ENCODE measurements at places on chromosomes 16 and 17. TPM values are rescaled to one million over a fixed set of nuclear protein-coding genes. Genes with fewer than 3 reads are reported as not detected.

DNA sequence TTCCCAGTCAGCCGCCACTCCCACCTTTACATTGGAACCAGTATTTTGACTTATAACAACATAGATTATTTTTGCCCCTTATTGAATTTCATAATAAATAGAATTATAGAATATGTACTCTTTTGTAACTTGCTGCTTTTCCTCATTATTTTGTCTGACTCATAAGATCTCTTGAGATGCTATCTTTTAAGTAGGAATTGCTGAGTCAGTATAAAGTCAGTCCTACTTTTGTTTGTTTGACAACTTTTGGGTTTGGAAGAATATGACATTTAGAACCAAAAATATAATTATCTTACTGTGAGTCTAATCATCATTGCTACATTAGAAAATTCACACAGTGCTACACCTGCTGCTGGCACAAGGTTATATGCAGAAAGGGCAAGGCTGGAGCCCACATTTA lies 69.7 kb downstream of the STXBP4 start:
- no peak for DNase-seq

Gene OR2C1
- total RNA-seq, result 3.6 TPM

Gene SCGB1C2
- total RNA-seq, result not detected

DNA sequence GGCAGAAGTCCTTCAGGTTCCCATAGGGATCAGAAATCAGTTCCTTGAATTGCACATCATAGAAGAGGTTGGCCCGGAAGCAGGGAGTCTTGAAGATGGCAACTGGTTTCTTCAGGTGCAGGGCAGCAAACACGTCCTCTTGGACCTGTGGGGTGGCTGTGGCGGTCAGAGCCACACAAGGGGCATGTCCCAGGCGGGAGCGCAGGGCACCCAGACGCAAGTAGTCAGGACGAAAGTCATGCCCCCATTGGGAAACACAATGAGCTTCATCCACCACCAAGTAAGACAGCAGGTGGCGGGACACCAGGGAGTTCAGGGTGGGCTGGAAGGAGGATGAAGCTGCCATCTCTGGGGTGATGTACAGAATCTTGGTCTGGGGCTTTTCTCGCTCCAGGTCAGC lies 4.4 kb downstream of the RECQL5 start:
- DNase-seq, result no peak

- no peak for DNase-seq
Measured at GRCh38 chr17:77436481-77436880, 295.7 kb downstream of the SEC14L1 start.
